Stimulated activated CD4-positive, alpha-beta T cell treated with anti-CD3 and anti-CD28 coated beads, Interleukin-1b, Interleukin-23, amount 100 ng/mL, for 1 hour (primary cell): ENCODE measurements at places on chromosomes 1 and 21.

DNA sequence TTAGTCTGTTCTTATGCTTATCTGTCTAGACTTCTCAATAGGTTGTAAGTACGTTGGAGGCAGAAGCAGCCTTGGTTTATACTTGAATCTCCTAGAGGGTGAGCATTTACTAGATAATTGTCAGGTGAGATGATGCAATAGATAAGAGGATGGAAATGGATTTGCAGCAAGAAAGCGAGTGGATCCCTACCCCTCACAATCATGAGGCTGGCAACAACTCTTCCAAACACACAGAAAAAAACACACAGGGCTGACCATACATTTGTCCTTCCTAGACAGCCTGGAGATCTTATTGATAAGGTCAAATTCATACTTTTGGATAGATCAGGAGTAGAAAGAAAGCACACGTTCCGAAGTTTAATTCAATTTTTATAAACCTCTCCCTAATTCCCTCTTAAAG is 481.4 kb upstream of the CAMK1G start:
- no peak for DNase-seq

DNA sequence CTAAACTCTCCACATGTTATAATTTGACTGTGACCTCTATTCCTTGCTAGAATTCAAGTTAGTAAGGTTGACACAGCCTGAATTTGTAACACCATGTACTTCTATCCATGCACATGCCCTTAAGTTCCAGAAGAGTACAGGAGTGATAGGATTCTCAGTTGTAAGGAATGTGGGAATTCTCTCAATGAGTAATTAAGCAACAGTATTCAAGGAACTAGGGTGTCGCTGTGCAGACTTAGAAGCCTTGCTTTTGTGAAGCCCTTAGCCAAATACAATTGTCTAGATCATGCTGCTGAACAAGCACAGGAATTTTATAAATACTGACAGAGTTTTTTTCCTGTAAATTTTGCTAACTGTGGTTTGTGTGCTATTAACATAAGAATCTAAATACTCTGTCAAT is 276.3 kb upstream of the PTBP2 start:
- no peak for DNase-seq

GRCh38 chr1:111468717-111469100 is 5.1 kb upstream of the C1orf162 start:
- no peak for DNase-seq

DNA sequence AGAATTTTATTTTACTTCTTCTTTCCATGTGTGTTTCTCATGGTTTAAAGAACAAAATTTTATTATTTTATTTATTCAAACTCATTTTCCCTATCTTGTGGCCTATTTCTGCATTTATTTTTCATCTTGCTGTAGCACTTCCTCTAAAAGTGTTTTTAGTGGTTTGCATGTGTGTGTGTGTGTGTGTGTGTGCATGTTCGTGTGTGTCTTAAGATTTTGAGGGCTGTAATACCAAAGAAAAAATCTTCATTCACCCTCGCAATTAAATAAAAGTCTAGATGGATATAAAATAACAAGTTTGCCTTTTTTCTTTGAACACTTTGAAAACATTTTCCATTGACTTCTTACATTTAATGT is 24.6 kb upstream of the FCRL3 start:
- no peak for DNase-seq

- no peak for DNase-seq
Observed at GRCh38 chr1:71049951-71050598, 2.5 kb upstream of the PTGER3 start.

GRCh38 chr1:164662462-164662861 is 103.5 kb downstream of the PBX1 start:
- DNase-seq: no peak

- peak; percentile 22 for DNase-seq
Observed at GRCh38 chr1:26126321-26127084, 14.9 kb downstream of the PDIK1L start.

DNA sequence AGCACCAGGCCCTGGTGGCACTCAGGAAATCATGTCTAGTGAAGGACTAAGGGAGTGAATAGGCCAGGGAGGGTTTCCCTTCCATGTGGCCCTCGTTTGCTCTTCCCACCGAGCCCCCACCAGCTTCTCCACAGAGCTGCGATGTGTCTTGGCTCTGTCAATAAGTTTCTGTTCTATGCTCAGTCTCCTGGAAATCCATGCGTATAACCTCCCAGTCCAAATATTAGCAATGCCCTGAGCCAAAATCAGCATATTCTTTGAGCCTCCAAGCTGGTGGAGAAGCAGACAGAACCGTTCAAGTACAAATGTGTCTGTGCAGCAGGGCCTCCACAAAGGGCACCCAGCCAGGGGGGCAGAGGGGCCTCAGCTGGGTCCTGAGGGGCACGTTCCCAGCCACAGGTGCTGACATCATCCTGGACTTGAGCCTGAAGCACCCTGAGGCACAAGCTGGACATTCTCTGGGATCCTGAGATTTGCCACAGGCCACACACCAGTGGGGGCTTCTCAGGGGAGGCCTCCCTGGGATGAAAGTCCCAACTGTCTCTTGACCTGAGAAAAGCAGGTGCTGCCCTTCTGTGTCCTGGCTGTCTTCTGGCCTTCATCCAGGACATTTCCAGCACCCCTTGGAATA is 350.5 kb upstream of the VAMP3 start:
- DNase-seq: no peak

DNA sequence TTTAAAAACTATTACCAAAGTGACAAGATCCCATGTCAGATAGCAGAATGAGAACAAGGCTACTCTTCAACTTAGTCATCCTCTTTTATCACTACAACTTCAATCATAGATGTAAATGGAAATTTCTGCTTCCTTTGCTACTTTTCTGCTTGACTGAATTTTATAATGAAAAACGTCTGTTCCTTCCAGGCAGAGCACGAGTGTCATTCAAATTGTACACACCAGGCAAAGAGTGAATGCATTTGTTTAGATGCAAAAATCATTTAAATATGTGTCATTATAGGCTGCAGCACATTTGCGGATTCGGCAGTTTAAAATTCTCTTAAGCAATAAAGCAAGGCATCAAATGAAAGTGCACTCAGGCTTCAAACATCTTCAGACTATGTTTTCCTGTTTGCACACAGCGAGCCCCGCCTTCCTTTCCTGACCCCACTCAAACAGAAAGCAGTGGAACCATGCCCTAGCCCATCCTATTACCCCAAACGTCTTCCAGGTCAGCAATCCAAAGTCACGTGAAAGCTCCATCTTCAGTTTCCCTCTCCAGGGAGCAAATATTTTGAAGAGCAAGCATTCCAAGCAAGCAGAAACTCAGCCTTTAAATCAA is 99.6 kb downstream of the APP start:
- no peak for DNase-seq

DNA sequence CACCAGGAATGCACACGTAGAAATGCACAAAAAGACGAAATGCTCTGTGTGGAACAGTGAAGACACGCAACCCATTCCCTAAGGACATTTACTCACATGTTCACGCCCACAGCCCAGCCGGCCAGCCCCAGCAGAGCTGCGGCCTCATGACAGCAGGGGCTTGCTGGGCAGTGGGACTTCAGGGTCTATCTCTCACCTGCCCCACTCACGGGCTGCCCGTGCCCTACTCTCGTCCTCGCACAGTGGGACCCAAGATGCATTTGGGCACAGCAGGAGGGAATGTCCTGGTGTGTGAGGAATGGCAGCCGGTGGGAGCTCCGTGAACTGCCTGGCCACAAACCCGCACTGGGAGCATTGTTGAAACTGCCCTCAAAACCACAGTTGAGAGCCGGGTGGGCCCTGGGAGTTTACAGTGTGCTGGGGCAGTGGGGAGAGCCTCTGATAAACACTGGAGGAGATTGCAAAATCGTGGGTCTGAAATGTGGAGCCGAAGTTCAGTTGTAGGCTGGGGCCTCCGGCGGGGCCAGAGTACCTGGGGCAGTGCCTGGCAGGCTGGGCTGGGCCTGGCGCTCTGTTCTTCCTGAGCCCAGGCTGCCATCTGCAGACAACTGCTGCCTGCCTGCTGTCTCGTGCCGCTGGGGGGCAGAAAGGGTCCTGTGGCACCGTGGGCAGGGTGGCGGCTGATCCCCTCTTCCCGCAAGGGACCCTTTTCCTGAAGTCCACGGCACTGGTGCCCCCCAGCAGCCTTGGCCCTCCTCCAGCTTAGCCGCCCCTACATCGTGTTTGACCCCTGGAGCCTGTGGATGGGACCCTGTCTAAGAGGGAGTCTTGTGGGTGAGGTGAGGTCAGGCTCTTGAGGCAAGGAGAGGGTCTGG is 20.7 kb upstream of the POFUT2 start:
- no peak for DNase-seq

GRCh38 chr1:244628789-244629188 is 24.1 kb upstream of the DESI2 start:
- no peak for DNase-seq

GRCh38 chr21:44547656-44548331 is 3.5 kb downstream of the KRTAP10-2 start:
- DNase-seq: no peak

- DNase-seq: no peak
Observed at GRCh38 chr1:110951161-110951560, 12.6 kb downstream of the LRIF1 start.

GRCh38 chr1:44010935-44011471 is 19.6 kb downstream of the CCDC24 start:
- no peak for DNase-seq

- DNase-seq: no peak
Observed at GRCh38 chr1:106875622-106876021, 180.9 kb upstream of the PRMT6 start.

DNA sequence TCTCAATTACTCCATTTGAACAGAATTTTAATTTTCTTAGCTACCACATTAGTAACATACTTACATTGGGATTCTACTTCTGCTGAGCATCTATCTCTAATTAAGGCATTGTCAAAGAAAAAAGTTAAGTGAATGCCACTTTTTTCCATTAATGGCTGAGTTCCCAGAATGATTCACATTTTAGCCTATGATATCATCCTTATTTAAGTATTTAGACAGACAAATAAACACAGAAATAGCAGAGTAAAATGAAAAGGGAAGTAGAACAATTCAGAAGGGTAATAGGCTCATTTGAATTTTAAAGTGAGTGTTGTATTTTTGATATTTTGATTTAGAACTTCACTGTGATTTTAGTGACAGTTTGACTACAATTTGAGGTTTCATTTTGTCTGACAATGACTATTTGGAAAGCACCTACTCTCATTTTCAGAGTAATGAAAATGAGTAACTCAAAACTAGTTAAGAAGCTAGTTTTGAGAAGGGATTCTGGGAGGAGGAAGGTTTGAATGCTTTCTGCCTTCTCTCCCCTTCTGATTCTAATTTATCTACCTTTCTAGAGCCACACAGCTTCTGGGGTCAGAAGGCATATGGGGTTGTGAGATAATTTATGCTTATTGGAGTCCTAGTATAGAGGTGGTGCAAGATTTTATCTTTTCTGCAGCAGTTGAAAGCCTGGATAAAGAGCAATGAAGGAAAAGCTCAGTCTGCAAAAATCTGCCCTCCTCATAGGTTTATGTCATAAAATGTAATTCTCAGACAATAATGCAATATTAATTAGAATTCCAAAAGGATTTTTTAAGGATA is 15.5 kb downstream of the LYPLAL1 start:
- DNase-seq: no peak

DNA sequence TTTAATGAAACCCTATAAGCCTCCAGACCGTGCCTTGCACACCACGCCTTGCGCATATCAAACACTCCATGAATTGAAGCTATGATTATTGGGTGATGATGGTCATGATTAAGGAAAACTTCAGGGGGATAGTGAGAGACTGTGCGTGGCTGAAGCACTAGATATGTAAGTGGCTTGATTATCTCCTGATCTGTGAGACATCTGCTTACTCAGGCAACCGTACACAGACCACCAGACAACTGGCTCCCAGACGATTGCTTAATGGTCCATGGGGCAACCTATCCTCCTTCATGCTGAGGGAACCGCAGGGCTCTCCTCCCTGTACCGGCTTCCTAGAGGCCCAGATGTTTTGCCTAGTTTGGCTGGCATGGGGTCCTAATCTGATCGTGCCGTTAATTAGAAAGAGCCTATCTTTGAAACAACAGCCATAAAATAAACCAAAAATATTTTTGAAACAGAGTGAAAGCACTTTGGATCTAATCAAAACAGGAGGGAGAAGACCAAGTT is 51.6 kb downstream of the IRF2BP2 start:
- no peak for DNase-seq

GRCh38 chr1:232765542-232765941 is 39.7 kb upstream of the MAP10 start:
- no peak for DNase-seq

DNA sequence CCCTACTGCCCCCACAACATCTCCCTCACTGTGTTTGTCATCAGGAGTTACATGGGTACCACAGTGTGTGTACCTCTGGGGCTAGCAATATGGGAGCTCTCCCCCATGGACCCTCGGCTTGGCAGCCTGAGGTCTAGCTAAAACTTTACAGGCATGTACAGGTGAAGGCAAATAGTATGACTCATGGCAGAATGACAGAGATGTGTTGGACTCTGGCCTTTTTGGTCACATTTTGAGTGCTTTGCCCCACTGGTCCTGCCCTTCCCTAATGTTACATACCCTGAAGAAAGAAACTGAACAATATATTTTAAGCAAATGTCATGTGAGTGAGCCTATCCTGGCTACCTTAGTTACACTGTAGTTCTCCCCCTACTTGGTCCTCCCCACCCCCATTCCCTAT is 124.0 kb downstream of the NGF start:
- no peak for DNase-seq

GRCh38 chr21:37827913-37828312 is 88.3 kb downstream of the KCNJ6 start:
- DNase-seq: no peak

- no peak for DNase-seq
Observed at GRCh38 chr1:197986817-197987216, 69.6 kb downstream of the LHX9 start.

GRCh38 chr1:155744711-155745283 is 55.9 kb downstream of the DAP3 start:
- no peak for DNase-seq
